ENCODE measurements at places on chromosomes 16 and 17.

DNA sequence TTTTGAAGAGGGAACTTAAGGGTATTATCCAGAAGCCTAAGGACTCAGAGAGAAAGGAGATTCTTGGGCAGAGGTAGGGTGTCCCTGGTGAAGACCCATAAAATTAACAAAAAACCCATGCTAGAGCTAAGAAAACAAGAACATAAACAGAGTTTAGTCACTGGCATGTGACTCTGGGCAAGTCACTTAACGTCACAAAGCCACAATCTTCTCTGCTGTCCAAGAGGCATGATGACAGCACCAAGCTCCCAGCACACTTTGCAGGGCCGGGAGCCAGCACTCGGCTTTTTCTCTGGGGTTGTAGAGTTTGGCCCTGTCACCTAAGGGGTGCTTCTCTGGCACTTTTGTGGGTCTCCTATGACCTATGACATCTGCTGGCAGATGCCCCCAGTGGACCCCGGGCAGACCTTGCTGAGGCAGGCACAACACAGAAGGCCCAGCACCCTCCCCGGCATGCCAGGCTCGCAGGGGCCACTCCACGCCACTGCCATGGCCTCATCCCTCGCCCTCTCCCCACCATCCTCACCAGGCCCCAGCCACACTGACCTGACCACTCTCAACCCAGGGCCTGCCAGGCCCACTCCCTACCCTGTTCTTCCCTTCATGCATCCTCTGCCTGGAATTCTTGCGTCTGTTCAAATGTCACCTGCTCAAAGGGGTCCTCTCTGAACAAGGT lies 69.8 kb downstream of the DYNLRB2 start:
- no peak for DNase-seq

DNA sequence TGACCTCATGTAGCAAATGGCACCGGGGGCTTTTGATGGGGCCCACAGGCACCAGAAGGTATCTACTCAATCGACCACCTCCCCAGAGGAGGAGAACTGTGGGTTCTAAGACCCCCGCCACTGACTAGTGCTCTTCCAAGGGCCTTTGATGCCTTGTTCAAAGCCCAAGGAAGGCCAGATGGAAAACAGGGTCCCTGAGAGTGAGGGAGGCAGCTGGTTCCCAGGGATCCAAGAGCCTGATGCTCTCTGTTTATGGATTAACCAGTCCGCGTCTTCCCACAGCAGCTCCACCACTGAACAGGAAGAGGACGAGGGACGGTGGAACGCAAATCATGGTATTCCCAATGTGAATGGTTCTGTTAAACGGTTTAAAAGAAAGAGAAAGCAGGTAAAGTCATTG lies 7.6 kb downstream of the PHB1 start:
- no peak for DNase-seq

GRCh38 chr17:65797809-65798208 lies 236.4 kb upstream of the AXIN2 start:
- DNase-seq = no peak

DNA sequence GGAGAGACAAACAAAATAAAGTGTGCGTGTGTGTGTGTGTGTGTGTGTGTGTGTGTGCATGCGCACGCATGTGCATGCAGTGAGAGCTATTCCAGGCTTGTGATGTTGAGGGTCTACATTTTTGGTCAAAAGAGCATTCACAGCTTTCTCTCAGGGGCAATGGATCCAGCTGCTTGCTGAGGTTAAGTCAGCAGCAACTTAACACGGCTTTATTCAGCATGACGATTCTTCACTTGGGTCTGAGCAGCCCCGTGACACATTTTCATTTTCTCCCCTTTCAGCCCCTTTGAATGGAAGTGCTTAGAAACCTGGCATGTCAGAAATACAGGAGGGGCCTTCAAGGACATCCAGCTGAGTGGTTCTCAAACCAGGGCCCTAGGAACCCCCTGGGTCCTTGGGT lies 66.4 kb upstream of the MED9 start:
- no peak for DNase-seq

GRCh38 chr17:5587438-5588032 lies 3.2 kb upstream of the NLRP1 start:
- DNase-seq = peak; percentile 13

GRCh38 chr17:68600067-68600930 lies 868 bp downstream of the FAM20A start:
- DNase-seq = no peak

GRCh38 chr16:49986351-49987124 lies 38.5 kb upstream of the CNEP1R1 start:
- peak; percentile 59 for DNase-seq

Measured in DMS 273 treated with DMSO at 0.1 percent for 48 hours (cell line).